COR-L47 (cell line): ENCODE measurements at places on chromosomes 13 and 19.

DNA sequence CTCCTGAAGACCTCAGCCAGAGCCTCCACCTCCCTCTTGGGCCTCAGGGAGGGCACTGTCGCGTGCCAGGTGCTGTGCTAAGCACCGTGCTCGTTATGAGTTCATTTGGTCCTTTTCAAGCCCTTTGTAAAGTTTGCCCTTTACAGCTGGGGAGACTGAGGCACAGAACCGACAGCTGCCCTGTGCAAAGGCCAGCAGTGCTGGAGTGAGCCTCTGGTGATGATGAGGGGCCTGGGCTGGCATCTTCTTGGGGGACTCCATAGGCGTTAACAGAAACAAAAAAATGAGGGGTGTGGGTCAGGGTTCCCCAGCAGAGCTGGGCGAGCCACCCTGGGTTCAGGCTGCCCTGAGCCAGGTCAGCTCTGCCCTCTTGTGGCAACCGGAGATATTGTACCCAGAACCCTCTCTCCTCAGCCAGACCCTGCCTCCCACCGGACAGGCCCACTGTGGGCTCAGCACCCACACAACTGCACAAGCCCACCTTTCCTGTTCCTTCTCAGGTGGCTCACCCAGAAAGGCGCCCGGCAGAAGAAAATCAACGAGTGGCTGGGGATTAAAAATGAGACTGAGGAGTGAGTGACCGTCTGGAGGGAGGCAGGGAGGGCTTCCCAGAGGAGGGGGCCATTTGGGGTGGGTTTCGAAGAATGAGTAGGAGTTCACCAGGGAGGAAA lies 5.5 kb upstream of the IFI30 start:
- peak; percentile 1 for DNase-seq

DNA sequence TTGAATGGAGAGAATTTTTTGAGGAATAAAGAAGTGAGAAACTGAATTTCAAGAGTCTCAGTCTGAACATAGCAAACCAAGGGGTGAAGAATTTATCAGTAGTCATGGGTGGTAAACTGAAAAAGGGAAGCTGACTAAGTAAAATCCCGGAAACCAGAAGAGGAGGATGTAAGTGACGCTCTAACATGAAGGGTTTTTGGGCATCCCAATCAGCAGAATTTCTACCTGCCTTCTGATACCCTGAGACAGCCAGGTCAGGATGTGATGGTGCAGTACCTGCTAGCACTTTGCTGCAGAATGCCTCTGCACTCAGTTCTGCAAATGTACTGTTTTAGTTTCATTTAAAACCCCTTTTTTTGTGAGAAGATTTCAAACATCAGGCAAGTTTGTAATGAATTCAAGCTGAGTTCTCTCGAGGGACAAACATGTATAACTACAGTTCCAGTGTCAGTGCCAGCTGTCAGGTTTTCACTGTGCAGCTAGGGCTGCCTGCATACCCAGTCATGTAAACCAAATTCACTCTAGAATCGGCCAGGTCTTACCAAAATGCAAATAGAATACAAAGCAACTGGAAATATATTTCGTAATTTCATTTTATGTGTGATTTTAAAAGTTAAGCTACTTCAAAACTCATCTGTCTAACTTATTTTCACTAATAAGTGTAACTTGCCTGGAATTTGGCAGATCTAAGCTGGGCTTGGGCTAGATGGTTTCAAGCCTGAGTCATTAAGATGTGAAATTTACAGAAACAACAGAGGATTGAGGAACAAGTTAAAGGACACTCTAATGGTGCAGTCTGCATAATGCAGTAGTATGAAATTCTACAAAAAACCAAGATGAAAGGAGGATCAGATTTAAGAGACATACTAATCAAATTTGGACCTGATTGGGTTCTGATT lies 13.8 kb downstream of the METTL21C start:
- DNase-seq: no peak

GRCh38 chr13:48817166-48817802 lies 158.4 kb upstream of the FNDC3A start:
- no peak for DNase-seq

DNA sequence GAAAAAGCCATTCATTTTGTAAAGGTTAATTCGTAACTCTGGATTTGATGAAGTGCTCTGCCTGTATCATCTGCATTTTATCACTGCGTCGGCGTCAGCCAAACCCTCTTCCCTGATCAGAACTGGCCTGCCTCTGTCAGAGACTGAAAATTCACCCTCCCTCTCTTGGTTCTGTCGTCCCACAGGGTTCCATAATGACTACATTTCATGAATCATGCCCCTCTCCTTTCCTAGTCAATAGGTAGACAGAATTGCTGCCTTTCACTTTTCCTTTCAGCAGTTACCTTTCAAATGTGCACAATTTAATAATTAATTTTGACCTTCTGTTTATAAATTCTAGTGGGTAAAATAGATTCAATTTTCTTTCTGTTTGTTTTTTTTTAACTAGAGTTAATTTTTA lies 423.4 kb downstream of the RFC3 start:
- DNase-seq: no peak

DNA sequence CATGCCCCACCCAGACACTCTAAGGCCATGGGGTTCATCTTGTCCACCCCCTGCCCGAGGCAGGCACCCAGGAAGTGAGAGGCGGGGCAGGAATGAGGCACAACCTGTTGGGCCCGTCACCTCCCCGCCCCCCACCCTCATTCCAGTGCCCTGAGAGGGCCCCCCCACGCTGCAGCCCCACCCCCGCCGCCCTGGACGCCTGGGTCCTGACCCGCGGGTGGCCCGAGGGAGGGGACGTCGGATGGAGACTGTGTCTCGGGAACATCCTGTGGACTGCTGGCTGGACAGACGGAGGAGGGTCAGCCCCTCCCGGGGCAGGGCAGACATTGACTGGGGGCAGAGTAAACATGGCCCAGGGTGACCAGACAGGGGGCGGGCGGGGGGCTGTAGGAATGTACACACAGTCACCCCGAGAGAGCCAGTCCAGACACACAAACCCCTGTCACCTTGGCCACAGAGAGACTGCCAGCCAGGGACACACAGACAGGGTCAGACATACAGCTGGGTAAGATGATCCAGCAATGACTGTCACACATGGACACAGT lies 7.4 kb upstream of the JUNB start:
- no peak for DNase-seq

DNA sequence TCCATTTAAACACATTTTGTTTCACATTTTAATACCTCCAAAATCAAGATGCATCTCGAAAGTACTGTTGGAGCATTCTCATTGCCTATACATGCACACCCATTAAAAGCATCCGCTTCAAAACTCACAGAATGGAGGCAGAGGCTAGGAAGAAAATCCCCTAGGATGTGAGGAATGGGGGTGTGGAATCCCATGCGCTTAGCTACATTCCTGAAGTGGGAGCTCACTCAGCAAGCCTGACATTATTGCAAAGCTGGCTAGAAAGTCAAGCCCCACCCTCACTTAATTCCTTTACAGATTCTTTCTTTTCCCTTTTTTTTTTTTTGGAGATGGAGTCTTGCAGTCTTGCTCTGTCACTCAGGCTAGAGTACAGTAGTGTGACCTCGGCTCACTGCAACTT lies 4.6 kb upstream of the FAM32A start:
- no peak for DNase-seq

DNA sequence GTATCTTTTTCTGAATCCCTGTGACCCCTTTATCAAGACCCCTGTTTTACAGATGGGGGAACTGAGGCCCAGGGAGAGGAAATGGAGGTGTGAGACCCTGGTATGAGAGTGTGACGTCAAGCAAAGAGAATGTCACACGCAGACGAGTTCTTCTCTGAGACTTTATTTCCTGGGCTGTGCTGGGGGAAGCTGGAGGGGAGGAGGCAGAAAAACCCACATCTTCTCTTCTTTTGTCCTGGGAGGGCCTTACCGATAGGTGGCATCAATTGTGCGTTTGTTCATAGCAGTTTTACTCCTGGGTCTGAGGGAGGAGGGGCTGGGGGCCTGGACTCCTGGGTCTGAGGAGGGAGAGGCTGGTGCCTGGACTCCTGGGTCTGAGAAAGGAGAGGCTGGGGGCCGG lies 4.9 kb upstream of the KLK15 start:
- DNase-seq: no peak

GRCh38 chr19:14746886-14747285 lies 31.5 kb downstream of the ADGRE2 start:
- DNase-seq: no peak

DNA sequence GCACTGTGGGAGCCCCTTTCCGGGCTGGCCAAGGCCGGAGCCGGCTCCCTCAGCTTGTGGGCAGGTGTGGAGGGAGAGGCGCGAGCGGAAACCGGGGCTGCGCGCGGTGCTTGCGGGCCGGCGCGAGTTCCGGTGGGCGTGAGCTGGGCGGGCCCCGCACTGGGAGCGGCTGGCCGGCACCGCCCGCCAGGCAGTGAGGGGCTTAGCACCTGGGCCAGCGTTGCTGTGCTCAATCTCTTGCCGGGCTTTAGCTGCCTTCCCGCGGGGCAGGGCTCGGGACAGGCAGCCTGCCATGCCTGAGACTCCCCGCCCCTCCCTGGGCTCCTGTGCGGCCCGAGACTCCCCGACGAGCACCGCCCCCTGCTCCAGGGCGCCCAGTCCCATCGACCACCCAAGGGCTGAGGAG lies 405.2 kb upstream of the PRR20A start:
- no peak for DNase-seq

GRCh38 chr19:55667958-55668357 lies 7.1 kb upstream of the EPN1 start:
- DNase-seq: no peak

- DNase-seq: no peak
Measured at GRCh38 chr19:16518483-16519229, 22.5 kb downstream of the C19orf44 start.

DNA sequence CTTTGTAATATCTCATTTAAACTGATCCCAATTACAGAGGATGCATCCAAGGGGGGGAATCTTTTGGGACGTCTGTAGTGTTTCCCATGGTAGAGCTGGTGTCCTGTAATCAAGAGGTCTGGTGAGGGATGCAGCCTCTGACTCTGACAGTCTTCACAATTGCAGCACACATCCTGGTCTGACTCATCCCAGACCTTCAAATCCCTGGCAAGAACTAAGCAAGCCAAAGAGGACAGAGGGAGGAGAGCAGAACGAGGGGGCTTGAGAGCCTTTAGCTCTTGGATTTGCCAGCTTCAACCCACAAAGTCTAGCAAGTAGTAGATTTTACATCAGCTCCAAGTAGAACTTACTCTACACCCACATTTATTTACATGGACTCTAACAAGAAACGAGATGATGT lies 17.3 kb upstream of the FCGBP start:
- no peak for DNase-seq

GRCh38 chr13:77323858-77324257 lies 3.0 kb downstream of the MYCBP2 start:
- DNase-seq: no peak

- DNase-seq: no peak
Measured at GRCh38 chr13:36997716-36998427, 1.3 kb downstream of the ALG5 start.

DNA sequence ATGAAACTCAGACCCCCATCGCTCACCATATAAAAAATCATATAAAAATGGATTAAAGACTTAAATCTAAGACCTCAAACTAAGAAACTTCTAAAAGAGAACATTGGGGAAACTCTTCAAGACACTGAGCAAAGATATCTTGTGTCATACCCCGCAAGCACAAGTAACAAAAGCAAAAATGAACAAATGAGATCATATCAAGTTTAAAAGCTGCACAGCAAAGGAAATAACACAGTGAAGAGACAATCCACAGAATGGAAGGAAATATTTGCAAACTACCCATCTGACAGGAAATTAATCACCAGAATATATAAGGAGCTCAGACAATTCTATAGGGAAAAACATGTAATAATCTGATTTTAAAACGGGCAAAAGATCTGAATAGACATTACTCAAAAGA lies 808.3 kb downstream of the LIG4 start:
- DNase-seq: no peak

GRCh38 chr19:47541518-47541917 lies 26.7 kb upstream of the NAPA start:
- no peak for DNase-seq

- DNase-seq: no peak
Measured at GRCh38 chr13:79519255-79519654, 38.3 kb downstream of the NDFIP2 start.

- DNase-seq: no peak
Measured at GRCh38 chr13:23500849-23501248, 67.3 kb upstream of the SACS start.

- no peak for DNase-seq
Measured at GRCh38 chr13:33721724-33722123, 96.2 kb upstream of the RFC3 start.

GRCh38 chr13:62065016-62065415 lies 649.4 kb upstream of the PCDH20 start:
- DNase-seq: no peak

DNA sequence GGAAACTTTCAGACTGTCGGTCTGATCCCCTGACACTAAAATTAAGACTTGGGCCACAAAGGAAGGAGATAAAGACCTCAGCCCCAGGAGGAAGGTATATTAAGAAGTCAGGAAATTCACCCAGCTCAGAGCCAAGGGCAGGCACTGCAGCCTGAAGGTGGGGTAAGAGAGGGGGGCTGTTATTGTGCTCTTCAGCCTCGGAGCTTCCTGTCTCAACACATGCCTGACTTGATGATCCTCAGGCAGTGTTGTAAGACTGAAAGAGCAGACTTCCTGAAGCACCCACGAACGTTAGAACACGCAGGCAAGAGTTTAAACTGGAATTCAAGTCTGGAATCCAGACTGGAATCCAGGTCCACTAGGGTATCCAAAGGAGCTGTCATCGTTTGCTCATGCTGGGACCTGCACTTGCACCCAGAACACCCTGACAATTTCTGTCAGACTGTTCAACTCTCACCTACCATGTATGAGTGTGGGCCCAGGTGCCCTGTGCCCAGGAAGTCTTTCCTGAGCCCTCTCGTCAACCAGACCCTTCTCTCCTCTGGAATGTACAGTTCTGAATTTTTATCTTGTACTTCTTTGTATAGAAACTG lies 10.7 kb upstream of the FLT1 start:
- DNase-seq: no peak

DNA sequence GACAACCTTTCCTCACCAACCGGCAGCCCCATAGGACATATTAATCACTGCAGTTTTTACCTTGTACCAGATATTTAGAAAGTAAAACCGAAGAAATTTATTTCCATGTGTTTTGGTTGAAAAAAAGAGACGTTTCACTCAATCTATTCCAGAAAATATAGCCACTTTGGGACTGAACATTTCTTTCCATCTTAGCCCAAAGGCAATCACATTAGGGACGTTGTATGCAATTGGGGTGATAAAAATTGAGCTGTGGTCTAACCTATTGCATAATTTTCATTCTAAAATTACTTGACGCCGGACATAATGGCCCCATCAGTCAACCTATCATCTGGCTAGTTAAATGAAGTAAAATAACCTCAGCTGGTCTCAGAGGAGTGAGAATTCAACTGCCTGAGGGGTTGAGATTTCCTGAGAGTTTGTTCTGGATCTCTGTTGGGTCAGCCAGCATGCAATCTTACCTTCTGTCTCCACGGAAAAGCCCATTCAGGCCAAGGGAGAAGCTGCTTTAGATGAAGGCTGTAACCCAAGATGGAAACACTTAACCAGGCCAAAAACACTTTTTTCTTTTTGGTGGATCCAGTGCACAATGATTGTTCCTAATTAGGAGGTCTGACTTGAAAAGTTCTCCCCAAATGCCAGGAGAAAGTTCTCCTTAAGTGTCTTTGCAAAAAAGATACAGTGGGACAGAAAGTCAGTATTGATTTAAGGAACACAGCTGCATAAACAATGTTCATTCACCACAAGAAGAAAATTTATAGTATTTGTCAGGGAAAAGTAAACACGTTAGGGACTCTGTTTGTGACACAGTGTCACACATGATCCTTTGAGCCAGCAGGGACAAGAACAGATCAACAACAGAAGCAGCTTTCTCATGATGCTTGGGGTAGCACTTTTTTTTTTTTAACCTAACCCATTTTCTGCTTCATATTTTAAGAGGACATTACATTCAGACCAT lies 34.1 kb downstream of the DLEU7 start:
- no peak for DNase-seq
